ENCODE measurements at places on chromosomes 7 and 10.
A peak's percentile ranks its signal among the peaks of the same experiment; 100 is the strongest.

- no peak for DNase-seq
These were observed 8.7 kb upstream of the OGA start for GRCh38 chr10:101826852-101827434.

GRCh38 chr10:19915125-19915524, 98.9 kb downstream of the PLXDC2 start:
- DNase-seq = no peak

DNA sequence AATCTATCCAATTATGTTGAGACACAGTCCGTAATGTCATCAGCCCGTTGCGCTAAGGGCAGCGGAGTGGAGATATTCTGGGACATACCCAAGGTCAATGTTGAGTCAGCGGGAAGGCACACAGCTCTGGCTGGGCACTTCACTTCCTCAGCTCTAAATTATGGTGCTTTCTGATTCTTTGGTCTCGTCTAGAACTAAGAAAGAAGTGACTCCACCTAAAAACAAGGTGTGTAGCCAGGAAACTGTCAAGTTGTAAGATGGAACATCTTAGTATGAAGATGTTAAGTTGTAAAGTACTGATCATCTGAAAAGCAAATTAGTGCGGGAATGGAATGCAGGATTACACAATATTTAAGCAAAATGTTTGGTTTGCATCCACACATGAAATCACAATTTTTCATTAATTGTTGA, 43.1 kb downstream of the BAIAP2L1 start:
- DNase-seq = no peak

- DNase-seq = peak; percentile 51
These were observed 75.4 kb downstream of the HDAC9 start for GRCh38 chr7:18570890-18571478.

DNA sequence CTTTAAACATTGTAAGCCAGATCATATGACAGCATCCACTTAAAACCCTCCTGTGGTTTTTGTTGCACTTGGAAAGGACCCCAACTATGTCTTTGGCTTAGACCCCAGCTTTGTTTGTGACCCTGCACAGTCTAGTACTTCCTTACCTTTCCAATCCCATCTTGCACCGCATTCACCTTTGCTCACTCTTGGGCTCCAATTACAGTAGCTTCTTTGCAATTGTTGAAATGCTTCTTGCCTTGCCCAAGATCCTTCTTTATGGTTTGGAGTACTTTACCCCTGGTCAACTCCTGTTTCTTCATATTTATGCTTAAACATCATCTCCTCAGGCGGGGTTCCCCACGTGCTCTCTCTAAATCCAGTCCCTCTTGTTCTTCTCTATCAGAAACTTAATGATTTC, 162.6 kb downstream of the PTEN start:
- no peak for DNase-seq

DNA sequence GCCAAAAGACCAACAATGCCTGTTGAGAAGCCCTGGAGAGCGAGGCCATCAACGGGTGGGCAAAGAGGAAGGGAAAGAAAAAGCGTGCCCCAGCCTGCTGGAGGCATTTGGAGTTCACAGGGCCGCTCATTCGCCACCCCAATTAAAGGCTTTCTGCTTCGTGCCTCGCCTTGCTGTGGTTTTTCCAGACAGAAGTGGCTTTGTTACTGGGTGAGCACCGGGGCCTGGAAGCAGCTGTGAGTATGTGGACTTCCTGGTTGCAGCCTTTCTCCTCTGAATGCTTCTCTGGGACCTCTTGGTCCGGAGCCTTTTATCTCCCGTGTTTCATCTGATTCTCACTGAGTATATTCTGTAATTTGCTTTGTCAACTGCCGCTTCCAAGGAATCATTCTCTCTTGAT, 118.1 kb upstream of the EGR2 start:
- DNase-seq = peak; percentile 12

DNA sequence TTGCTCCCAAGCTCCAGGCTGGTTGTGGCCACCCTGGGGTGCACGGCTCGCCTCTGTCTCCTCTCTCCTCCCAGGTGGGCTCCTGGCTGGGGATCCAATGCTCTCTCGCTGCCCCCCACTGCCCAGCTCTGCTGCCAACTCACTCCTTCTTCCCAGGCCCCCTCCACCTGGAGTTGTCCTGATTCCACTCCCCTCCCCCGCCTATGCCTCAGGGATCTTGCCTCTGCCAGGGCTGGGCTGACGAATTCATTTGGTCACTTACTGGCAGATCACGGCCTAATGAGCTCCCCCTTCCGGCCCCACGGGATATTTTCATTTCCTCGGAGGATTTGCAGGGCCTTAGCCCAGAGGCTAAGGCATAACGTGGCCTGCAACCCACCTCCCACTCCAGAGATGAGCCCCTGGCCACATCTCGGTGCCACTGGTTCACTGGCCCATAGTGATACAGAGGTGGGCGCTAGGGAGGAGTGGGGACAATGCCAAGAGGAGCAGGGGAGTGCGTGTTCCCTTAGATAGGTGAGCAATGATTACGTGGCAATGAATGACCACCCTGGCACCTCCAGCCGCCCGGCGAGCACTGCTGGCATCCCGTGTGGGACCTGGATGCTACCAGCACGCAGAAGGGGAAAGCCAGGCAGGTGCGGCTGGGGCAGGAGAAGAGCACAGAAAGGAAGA, 344.6 kb upstream of the SHH start:
- peak; percentile 16 for DNase-seq

GRCh38 chr10:96896884-96897589, 64.9 kb downstream of the LCOR start:
- DNase-seq = no peak

DNA sequence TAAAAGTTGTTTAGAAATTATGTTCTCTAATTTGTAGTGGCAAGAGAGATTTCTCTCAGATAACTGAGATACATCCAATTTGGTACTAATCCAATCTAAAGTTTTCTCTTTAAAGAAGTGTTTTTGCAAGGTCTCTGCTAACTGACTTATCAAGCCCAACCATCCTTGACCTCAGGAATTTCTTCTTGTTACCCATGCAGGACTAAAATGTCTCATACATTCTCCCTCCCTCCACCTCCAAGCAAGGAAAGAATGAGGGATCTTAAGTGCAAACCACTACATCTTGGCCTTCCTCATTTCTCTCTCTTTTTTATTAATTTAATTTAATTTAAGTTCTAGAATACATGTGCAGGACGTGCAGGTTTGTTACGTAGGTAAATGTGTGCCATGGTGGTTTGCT, 12.8 kb downstream of the NRAP start:
- DNase-seq = no peak

- DNase-seq = no peak
These were observed 10.7 kb downstream of the SUV39H2 start for GRCh38 chr10:14889318-14889717.

- no peak for DNase-seq
These were observed 161.6 kb upstream of the KMT2E start for GRCh38 chr7:104852386-104852785.

DNA sequence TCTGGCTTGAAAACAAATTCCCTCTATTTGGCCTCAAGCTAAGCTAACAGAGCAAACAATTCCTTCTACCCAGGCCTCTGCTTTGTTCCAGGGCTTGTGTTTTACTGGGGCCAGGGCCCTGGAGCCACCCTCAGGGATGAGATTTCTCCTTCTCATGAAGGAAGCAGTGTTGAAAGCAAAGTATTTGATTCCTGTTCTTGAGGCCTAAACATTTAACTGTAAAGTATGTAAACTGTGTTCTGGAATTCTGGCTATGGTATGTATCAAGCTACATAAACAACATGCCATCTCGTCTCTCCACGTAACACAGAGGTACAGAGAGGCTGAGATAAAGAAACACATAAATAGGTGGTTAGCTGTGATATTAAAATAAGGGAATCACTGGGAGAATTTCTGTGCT, 81.8 kb downstream of the HERPUD2 start:
- no peak for DNase-seq

- no peak for DNase-seq
These were observed 82.6 kb upstream of the ABCB5 start for GRCh38 chr7:20532890-20533289.

GRCh38 chr10:105328503-105329133, 687.5 kb downstream of the SORCS3 start:
- DNase-seq = peak; percentile 83

DNA sequence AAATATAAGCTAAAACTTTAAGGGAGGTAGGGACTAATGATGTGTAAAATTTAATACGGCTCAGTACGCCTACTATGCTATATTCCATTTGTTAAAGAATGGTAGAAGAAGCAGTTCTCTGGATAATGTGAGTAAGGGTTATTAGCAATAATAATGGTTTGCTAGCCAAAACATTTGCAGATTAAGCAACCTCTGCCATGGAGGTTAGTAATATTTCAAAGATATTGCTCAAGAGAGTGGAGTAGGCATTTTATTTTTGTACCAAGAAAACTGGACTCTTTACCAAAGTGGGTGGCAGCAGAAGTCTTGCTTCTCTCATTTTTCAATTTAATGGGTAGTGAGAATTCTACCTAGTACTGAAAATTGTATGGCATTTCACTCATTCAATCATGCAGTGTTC, 158.9 kb upstream of the TMEM106B start:
- DNase-seq = no peak

GRCh38 chr10:13953371-13953770, 366.6 kb downstream of the PRPF18 start:
- no peak for DNase-seq

DNA sequence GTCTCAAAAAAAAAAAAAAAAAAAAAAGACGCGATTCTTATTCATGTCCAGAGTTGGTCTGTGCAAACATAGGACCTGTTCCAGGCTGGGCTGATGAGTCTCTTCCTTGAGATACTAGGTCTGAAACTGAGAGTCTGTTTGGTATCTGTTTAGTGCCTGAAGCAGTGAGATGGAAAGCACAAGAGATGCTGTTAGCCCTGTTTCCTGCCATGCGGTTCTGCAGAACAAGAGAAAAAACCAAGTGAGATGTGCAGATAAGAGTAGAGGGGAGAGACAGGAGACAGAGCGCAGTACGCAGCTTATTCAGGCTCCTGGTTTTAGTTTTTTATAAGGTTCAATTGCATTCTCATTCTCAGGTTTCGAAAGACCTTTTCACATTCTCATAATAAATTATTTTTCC, 85.8 kb upstream of the PRKCQ start:
- DNase-seq = no peak

GRCh38 chr7:149440222-149440621, 20.6 kb downstream of the ZNF777 start:
- DNase-seq = no peak

DNA sequence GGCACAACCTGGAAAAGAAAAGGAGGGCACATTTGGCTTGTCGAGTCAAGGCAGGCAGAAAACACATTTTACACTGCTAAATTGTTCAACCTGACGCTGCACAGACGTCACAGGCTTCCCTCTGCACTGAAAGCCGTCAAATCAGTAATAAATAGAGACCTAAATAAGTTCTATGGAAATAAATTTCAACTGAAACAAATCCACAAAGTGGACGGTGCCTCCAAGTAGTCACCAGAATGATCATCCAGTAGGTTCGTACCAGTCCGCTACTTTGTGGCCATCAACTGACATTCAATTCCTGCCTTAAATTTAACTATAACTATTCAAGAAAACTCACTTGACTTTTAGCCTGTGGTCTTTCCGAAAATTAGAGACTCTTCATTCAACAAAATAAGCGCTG, 49.0 kb downstream of the NPVF start:
- no peak for DNase-seq

GRCh38 chr7:98238976-98239375, 13.1 kb downstream of the TECPR1 start:
- no peak for DNase-seq

- no peak for DNase-seq
These were observed 763.3 kb downstream of the MAGI2 start for GRCh38 chr7:78690174-78690573.

DNA sequence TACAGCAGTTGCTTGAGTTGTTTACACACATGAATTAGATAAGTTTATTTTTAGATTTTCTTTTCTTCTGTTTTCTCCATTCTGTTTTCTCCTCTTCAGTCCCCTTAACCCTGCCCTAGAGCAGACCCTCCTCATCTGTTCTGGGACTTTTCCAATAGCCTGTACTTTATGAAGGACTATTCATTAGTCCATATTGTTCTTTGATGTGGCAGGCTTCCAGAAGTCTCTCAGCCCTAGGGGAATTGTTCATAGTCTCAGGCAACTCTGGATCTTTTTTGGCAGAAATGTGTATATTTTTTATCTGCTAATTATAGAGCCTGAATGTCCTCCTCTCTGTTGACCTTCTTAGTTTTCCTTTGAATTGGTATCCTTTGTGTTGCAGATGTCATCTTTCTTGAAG, 25.4 kb downstream of the KAT6B start:
- no peak for DNase-seq

- no peak for DNase-seq
These were observed 179.9 kb upstream of the TMEM72 start for GRCh38 chr10:44731283-44731682.
